HS-27A (cell line): ENCODE measurements at places on chromosomes 12 and 14.

DNA sequence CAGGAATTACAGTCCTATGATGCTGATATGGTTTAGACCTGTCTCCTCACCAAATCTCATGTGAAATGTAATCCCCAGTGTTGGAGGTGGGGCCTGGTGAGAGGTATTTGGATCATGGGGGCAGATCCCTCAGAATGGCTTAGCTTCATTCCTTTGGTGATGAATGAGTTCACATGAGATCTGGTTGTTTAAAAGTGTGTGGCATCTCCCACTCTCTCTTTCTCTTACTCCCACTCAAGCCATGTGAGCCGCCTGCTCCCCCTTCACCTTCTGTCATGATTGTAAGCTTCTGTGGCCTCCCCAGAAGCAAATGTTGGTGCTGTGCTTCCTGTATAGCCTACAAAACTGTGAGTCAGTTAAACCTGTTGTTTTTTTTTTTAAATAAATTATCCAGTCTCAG lies 89.4 kb upstream of the ARHGAP5 start:
- DNase-seq = no peak

- no peak for DNase-seq
Observed at GRCh38 chr14:90276646-90277367, 20.5 kb downstream of the PSMC1 start.

- DNase-seq = peak; percentile 73
Observed at GRCh38 chr12:6335451-6336078, 6.3 kb downstream of the TNFRSF1A start.

DNA sequence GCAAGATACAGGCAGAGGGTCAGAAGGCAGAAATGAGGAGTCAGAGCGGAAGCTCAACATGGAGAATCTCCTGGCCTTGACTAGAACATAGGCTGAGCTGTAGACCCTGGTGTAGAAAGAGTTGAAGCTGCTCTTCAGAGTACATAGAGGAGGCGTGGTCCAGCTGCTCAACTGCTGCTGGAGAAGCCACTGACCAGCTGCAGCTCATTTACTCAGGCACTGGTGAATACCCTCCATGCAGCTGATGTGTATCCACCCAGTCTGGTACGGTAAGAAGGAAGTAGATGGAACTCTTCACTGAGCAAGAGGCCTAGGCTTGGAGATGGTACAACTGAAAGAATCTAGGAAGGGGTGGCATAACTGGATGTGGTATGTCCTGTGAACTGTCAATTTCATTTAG lies 148.8 kb upstream of the DHRS4 start:
- DNase-seq = no peak

- DNase-seq = no peak
Observed at GRCh38 chr12:43052441-43052840, 462.9 kb upstream of the PRICKLE1 start.

- no peak for DNase-seq
Observed at GRCh38 chr14:29085546-29085945, 319.0 kb downstream of the FOXG1 start.

DNA sequence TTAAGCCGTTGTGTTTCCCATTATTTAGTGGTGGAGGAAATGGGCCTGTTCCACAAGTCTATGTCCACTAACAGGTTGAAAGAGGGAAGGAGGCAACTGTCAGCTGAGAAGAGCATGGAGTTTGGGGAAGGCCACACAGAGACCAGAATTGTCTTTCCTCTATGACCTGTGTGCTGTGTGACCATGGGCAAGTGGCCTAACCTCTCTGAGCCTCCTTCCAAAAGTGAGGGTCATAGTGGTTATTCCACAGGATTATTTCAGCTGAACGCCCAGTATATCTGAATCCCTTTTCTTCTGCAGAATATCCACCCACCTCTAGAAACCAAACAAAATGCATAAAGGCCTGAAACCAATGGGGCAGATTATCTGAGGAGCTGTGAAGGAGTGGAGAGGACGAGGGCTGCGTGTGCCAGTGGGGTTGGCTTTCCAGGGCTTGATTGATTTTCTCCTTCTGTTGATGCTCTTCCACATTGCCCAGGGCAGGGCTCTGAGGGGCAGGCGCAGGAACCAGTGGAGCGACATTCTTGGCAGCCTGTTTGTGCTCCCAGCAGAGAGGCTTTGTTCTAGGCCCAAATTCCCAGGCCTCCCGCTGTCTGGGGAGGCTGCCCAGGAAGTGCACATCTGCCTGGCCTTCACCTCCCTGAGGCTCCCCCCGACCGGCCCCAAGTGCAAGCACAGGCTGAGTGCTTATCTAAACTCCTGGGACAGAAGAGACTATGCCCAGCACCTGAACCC lies 452.7 kb downstream of the BCL11B start:
- DNase-seq = no peak

GRCh38 chr12:19431407-19432308 lies 7.6 kb upstream of the AEBP2 start:
- DNase-seq = peak; percentile 35

- DNase-seq = no peak
Observed at GRCh38 chr12:31523306-31523705, 67.6 kb downstream of the DENND5B start.

DNA sequence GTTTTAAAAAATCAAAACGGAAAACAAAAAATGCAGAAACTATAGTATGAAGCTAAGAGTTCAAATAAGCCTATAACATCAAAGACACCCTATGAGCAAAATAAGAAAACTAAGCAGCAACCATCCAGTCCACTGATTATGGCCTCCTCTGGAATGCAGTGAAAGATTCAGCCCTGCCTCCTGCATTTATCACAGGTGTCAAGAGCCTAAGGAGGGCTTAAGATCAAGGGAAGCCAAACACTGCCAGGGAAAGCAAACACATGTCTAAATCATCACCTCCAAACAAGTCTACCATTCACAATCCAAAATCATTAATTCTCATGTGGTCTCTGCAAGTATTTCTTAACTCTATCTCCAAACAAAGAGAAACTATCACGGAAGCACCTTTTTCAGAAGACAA lies 28.4 kb downstream of the SARNP start:
- DNase-seq = no peak

GRCh38 chr14:71536015-71536740 lies 396.1 kb upstream of the RGS6 start:
- no peak for DNase-seq

GRCh38 chr12:102343361-102344121 lies 136.8 kb downstream of the IGF1 start:
- no peak for DNase-seq

DNA sequence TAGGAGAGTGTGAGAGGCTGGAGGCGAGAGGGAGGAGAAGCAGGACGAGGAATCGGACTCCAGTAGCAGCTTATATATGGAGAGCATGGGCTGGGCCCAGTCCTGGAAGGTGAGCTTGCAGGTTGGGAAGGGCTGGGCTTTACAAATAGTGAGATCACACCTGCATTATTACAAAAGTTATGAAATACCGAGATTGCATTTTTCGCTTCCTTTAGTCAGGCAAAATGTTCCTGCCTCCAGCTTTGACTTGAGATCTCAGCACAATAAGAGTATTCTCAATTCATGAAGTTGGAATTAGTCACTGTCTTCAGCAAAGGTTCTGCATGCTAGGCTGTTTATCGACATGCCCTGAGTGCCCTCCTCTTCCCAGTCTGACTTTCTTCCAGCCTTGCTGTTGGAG lies at the start of gene KRT6B:
Gene KRT6B, minus strand, starts transcription at position 46 of the 400 bp plus-strand sequence. CDS start 68 bp downstream, outside the sequence.
- no peak for DNase-seq
